ENCODE measurements at places on chromosomes 6 and 20. TPM values are rescaled to one million over a fixed set of nuclear protein-coding genes. Genes with fewer than 3 reads are reported as not detected.

The TSPO2 gene
- total RNA-seq, result 0.26 TPM

DNA sequence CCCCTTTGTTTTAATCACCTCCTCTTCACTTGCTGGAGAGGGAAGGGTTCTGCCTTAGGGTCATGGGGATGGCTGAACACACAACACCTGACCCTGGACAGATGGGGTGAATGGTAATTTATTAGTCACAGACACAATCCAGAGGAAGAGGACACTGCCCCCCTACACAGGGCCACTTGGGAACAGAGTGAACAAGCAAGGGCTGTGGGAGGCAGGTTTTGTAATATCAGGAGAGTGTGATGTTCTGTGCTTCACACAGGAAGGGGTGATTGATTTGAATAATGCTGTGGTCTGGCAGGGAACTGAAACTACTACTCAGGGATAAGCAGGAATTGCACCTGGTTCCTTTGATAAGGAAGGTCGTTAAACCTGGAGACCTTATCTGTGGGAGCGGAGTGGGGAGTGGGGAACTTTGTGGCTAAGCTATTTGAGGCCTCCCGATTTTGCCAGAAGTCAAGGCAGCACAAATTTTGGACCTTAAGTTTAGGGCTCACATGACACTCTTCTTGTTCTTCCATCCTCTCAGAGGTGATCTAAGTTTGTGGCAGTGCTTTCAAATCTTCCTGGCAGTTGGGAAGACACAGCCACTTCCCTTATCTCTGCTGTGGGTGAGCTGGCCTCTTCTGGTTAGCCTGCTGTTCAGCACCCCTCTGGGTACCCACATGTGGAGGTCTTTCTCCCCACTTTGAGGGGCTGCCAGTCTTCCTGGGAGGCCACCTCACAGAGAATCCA is 77.8 kb downstream of the CD164 start:
- ATAC-seq, result no peak

The DEFB124 gene
- not detected for total RNA-seq

The PPP1R16B gene
- 3.6 TPM for total RNA-seq

Data from motor neuron (in vitro differentiated cells).